ENCODE measurements at places on chromosomes 3 and 15.

DNA sequence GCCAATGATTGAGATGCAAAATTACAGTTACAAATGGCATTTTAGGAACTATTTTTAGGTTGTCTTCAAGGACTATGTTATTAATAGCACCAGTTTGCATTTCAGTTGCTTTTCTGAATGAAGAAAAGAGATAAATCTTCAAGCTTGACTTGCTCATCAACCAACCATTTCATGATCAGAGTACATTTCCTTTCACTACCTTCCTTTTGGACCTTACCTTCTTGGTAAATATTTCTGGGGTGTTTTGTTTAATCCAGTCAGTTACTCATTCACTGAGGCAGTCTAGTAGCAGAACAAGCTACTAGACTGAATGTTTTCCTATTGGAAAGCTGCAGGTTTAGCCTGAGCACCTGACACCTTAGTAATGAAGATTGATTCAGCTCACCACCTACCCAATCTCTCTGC lies 8.2 kb downstream of the SLC27A2 start:
- no peak overlapping the region for H3K4me3 ChIP-seq
- H3K36me3 ChIP-seq = no peaks in the 10 kb centered on the region
- DNase-seq = no peak
- H3K27ac ChIP-seq = no peak overlapping the region

GRCh38 chr3:194231929-194232832 lies 96.2 kb downstream of the HES1 start:
- no peaks in the 10 kb centered on the region for H3K36me3 ChIP-seq
- H3K27ac ChIP-seq = no peak overlapping the region
- DNase-seq = no peak
- no peaks in the 10 kb centered on the region for H3K4me1 ChIP-seq
- no peaks in the 10 kb centered on the region for H3K27me3 ChIP-seq

DNA sequence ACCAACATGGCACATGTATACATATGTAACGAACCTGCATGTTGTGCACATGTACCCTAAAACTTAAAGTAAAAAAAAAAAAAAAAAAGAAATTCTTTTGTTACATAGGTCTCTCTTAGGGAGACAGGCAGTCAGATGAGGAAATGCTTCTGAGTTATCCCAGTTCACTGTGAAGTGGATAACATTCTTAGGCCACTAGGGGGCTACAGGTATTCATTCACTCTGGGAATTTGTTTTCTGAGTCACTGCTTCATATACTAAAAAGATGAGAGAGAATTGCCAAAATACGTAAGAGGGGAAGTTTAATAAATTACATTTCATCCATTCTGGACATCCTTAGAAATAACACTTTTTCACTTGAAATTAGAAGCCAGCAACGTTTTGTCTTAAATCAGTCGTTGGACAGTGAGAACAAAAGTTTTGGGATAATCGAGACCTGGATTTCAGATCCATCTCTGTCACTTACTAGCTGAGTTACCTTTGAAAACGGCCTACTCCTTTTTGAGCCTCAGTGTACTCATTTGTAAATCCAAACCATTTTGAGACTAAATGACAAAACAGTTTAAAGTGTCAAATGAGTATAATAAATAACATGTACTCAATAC lies 738.4 kb upstream of the ALCAM start:
- H3K36me3 ChIP-seq = no peaks in the 10 kb centered on the region
- H3K27ac ChIP-seq = no peak overlapping the region
- H3K4me1 ChIP-seq = no peaks in the 10 kb centered on the region
- DNase-seq = no peak

GRCh38 chr3:17755836-17756235 lies 13.4 kb upstream of the TBC1D5 start:
- no peaks in the 10 kb centered on the region for H3K27me3 ChIP-seq
- DNase-seq = no peak
- H3K27ac ChIP-seq = no peak overlapping the region

GRCh38 chr3:193342551-193342950 lies 36.0 kb downstream of the ATP13A5 start:
- no peaks in the 10 kb centered on the region for H3K4me1 ChIP-seq
- H3K27me3 ChIP-seq = no peaks in the 10 kb centered on the region
- no peaks in the 10 kb centered on the region for H3K36me3 ChIP-seq
- no peak overlapping the region for H3K4me3 ChIP-seq
- DNase-seq = no peak

DNA sequence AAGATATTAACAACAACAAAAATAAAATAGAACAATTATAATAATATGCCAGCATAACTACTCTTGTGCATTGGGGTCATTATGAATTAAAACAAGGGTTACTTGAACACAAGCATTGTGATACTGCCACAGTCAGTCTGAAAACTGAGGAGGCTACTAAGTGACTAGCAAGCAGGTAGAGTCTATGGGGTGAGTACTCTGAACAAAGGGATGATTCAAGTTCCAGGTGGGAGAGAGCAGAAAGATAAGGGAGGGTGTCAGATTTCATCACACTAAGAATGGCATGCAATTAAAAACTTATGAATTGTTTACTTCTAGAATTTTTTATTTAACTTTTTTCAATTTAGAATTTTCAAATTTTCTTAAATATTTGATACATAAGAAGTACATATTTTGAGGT lies 754.4 kb upstream of the GOLIM4 start:
- H3K36me3 ChIP-seq = no peaks in the 10 kb centered on the region
- H3K4me3 ChIP-seq = no peak overlapping the region
- no peak overlapping the region for H3K27ac ChIP-seq
- peaks cover 5% of the 10 kb centered on the region for H3K4me1 ChIP-seq
- H3K27me3 ChIP-seq = peaks cover 7% of the 10 kb centered on the region

DNA sequence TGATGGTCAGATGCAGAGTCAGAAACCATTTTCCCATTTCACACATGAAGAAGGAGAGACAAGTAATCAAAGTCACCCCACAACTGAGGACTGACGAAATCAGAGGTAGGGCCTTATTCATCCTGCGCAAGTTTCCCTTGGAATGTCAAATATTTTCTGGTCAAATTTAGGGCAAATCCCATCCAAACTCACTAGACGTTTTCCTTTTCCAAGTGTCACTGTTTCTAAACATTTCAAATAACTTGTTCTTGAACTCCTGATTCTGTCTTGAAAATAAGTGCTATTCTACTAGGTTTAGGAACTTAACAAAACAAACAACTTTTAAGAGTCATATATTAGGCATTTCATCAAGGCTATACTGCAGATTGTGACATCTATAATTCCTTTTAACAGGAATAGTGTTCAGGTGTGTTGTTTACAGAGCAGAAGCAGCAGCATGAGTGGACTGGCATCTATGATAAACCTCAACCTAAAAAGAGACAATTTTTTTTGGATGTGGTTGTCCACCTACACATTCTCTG lies 40.7 kb downstream of the SUMF1 start:
- H3K36me3 ChIP-seq = no peaks in the 10 kb centered on the region
- no peaks in the 10 kb centered on the region for H3K27me3 ChIP-seq
- no peak overlapping the region for H3K4me3 ChIP-seq
- H3K27ac ChIP-seq = no peak overlapping the region
- peaks cover 9% of the 10 kb centered on the region for H3K4me1 ChIP-seq

- no peak for DNase-seq
- H3K4me3 ChIP-seq = no peak overlapping the region
- no peaks in the 10 kb centered on the region for H3K27me3 ChIP-seq
- no peaks in the 10 kb centered on the region for H3K4me1 ChIP-seq
- no peak overlapping the region for H3K27ac ChIP-seq
- H3K36me3 ChIP-seq = no peaks in the 10 kb centered on the region
Observed at GRCh38 chr3:193677734-193678133, 84.7 kb downstream of the OPA1 start.

GRCh38 chr15:34339946-34340345 lies 2.4 kb upstream of the SLC12A6 start:
- H3K27ac ChIP-seq = no peak overlapping the region
- H3K4me3 ChIP-seq = no peak overlapping the region
- no peaks in the 10 kb centered on the region for H3K36me3 ChIP-seq
- no peak for DNase-seq
- H3K4me1 ChIP-seq = peaks cover 19% of the 10 kb centered on the region

DNA sequence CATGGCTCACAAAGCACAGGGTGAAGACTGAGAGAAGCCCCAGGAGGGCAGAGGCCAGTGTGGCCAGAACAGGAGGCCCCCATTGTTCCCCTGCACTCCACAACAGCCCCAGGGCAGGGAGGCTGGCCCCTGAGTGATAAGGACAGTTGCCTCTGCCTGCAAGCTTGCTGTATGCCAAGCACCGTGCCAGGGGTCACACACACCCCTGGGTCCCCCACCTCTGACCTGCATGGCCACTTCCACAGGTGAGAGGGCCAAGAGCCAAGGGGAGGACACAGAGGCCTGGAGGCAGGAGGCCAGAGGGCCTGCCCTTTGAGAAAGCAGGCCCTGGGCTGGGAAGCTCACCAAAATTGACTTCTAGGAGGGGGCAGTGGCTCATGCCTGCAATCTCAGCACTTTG lies 23.7 kb downstream of the ATRIP start:
- H3K27ac ChIP-seq = peak overlapping the region; percentile 98
- peaks cover 6% of the 10 kb centered on the region for H3K36me3 ChIP-seq
- DNase-seq = no peak
- no peak overlapping the region for H3K4me3 ChIP-seq

- H3K27ac ChIP-seq = no peak overlapping the region
- no peaks in the 10 kb centered on the region for H3K36me3 ChIP-seq
- no peaks in the 10 kb centered on the region for H3K4me1 ChIP-seq
- no peaks in the 10 kb centered on the region for H3K27me3 ChIP-seq
Observed at GRCh38 chr15:68001811-68002210, 52.3 kb upstream of the PIAS1 start.
